ENCODE measurements at places on chromosomes 2 and 18.

DNA sequence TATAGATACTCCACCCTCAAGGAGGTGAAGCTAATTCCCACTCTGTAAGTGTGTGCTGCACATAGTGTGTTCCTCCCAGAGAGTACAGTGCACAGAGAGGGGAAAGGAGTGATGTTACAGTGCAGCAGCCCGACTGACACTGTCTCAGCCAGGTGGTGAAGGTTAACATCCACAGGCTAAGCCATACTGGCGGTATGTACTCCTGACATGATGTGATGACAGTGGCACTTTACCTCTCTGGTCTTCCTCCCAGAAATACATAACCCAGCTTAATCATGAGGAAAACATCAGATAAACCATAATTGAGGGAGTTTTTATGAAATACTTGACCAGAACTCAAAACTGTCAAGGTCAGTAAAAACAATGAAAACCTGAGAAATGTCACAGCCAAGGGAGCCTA lies 107.1 kb downstream of the RAB3GAP1 start:
- H3K36me3 ChIP-seq = peaks cover 57% of the 10 kb centered on the region
- no peak overlapping the region for H3K27ac ChIP-seq
- no peak for DNase-seq
- H3K4me1 ChIP-seq = no peaks in the 10 kb centered on the region
- H3K4me3 ChIP-seq = no peak overlapping the region

DNA sequence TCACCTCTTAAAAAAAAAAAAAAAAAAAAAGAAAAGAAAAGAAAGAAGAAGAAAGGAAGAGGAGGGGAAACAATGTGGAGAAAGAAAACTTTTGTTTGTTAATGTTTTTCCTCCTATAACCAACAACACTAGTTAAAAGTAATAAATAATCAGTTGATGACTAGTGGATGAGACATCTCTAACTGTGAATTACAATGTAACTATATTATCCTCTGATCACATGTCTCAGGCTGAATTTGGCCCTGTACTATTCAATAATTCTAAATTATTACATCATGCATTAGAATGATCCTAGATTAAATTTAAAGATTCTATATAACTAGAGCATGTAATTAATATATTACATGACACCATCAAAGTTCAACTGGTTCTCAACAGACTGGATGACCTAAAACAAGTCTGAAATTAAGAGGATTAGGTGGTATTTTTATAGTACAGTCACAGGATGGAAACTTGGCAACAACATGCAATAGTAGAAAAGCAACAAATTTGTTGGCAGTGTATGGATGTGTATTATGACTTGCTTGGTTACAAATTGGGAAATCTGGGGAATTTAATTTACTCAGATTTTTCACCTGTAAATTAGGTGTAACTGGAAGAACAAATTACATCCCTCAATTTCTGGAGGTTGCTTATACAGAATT lies 269.3 kb upstream of the SETBP1 start:
- no peaks in the 10 kb centered on the region for H3K36me3 ChIP-seq
- no peak overlapping the region for H3K4me3 ChIP-seq

DNA sequence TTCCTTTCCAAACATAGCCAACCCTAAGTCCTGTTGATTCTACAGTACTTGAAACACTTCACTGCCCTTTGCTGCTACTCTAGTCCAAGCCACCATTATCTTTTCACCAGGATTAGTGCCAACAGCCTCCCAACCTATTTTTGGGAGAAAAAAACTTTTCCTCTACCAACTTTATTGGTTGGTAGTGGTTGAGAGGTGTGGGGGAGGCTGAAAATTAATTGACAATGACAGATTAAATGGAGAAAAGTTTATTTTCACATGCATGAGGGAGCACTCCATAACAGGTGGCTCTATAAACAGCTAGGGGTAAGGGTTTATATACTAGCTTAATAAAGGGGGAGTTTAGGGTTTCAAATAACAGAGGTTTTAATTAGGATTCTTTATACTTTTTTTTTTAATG lies 37.8 kb upstream of the ITPRID2 start:
- peaks cover 4% of the 10 kb centered on the region for H3K4me1 ChIP-seq
- no peaks in the 10 kb centered on the region for H3K27me3 ChIP-seq
- no peaks in the 10 kb centered on the region for H3K36me3 ChIP-seq
- DNase-seq = no peak
- no peak overlapping the region for H3K27ac ChIP-seq
- no peak overlapping the region for H3K4me3 ChIP-seq

GRCh38 chr2:203352604-203353255 lies 24.5 kb downstream of the ABI2 start:
- no peaks in the 10 kb centered on the region for H3K27me3 ChIP-seq
- no peak overlapping the region for H3K4me3 ChIP-seq
- no peak for DNase-seq
- no peak overlapping the region for H3K27ac ChIP-seq
- no peaks in the 10 kb centered on the region for H3K36me3 ChIP-seq

GRCh38 chr2:69082430-69082997 lies 69.5 kb downstream of the ANTXR1 start:
- H3K4me1 ChIP-seq = no peaks in the 10 kb centered on the region
- H3K36me3 ChIP-seq = no peaks in the 10 kb centered on the region
- no peak overlapping the region for H3K4me3 ChIP-seq
- no peak for DNase-seq
- H3K27me3 ChIP-seq = no peaks in the 10 kb centered on the region

DNA sequence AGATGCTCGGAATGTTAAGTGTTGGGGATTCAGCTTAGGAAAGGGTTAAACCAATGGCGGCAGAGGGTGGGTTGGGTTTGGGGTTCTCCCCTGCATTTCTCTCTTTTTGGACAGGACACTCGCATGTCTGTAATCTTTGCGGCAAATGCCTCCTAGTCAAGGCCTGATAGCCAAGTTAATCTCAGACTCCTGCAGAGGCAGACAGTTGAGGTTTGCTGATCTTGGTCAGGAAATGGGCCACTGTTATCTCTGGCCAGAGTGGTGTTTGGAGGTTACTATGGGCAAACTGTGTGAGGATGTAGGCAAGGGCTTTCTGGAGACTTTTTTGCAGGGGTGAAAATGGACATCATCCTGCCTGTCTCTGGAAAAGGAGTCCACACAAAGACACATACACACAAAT lies 188.8 kb downstream of the SETBP1 start:
- no peaks in the 10 kb centered on the region for H3K36me3 ChIP-seq
- H3K4me3 ChIP-seq = no peak overlapping the region
- no peak overlapping the region for H3K27ac ChIP-seq
- no peaks in the 10 kb centered on the region for H3K4me1 ChIP-seq
- DNase-seq = no peak

- no peak overlapping the region for H3K27ac ChIP-seq
- H3K27me3 ChIP-seq = no peaks in the 10 kb centered on the region
- H3K4me3 ChIP-seq = no peak overlapping the region
- peaks cover 5% of the 10 kb centered on the region for H3K4me1 ChIP-seq
- no peaks in the 10 kb centered on the region for H3K36me3 ChIP-seq
- DNase-seq = no peak
Measured at GRCh38 chr2:74290466-74291217, 52.6 kb downstream of the SLC4A5 start.

GRCh38 chr2:221529943-221530652 lies 42.0 kb downstream of the EPHA4 start:
- no peaks in the 10 kb centered on the region for H3K4me1 ChIP-seq
- H3K36me3 ChIP-seq = no peaks in the 10 kb centered on the region
- no peak for DNase-seq
- no peak overlapping the region for H3K4me3 ChIP-seq
- peak overlapping the region; percentile 12 for H3K27ac ChIP-seq

DNA sequence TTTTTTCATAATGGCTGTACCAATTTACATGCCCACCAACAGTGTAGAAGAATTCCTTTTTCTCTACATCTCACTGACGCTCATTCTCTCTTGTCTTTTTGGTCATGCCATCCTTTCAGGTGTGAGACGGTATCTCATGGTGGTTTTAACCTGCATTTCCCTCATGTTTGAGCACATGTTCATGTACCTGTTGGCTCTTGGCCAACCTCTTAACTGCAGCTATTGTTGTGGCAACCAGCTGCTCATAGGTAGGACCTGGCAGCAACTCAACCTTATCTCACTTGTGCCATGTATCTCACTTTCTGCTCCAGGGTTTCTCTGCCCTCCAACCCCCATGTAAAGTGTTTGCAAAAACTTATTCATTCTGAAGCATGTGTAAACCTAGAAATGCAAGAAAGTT lies 167.5 kb downstream of the UPP2 start:
- H3K4me3 ChIP-seq = no peak overlapping the region
- no peak for DNase-seq
- H3K36me3 ChIP-seq = no peaks in the 10 kb centered on the region
- no peaks in the 10 kb centered on the region for H3K4me1 ChIP-seq
- H3K27me3 ChIP-seq = no peaks in the 10 kb centered on the region

GRCh38 chr18:24118750-24119577 lies 19.9 kb upstream of the CABYR start:
- no peak overlapping the region for H3K27ac ChIP-seq
- H3K4me1 ChIP-seq = no peaks in the 10 kb centered on the region
- no peaks in the 10 kb centered on the region for H3K27me3 ChIP-seq
- no peak overlapping the region for H3K4me3 ChIP-seq

DNA sequence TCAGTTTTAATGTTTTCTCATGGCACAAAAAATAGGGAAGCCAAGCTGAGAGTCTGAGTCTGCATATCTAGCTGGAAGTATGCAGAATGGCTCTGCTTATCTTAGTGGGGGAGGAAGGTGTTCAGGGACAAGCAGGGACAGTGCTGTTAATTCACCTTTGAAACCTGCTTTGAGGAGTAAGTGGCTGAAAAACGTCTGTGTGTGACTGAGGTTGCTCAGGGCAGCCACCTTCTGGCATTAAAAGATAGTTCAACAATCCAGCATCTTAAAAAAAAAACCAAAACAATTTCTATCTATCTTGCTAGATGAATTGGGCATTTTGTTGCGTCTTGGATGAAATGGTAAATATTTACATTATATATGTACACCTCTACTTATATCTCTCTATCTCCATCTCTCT lies 2.0 kb upstream of the TRPM8 start:
- no peak for DNase-seq
- no peaks in the 10 kb centered on the region for H3K27me3 ChIP-seq
- H3K4me3 ChIP-seq = no peak overlapping the region
- no peaks in the 10 kb centered on the region for H3K4me1 ChIP-seq
- H3K36me3 ChIP-seq = no peaks in the 10 kb centered on the region

DNA sequence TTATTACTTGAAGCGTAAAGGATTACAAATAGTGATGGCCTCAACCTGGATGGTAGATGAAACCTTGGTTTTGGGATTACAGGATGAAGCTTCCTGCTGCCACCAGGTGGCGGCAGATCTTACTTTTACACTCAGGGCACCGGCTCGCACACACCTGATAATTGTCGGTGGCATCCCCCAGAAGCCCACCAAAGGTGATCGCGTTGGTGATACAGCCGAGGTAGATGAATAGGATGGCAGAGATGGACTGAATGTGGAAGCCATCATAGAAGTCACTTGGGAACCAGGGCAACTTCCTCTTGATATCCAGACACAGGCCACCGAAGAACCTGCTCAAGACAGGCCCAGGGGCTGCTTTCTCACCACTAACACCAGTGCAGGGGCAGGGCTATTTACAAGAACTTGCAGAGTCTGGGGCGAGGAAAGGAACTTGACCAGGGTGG lies 51.8 kb downstream of the MTHFD2 start:
- no peaks in the 10 kb centered on the region for H3K4me1 ChIP-seq
- H3K4me3 ChIP-seq = no peak overlapping the region
- no peak for DNase-seq
- no peaks in the 10 kb centered on the region for H3K27me3 ChIP-seq

DNA sequence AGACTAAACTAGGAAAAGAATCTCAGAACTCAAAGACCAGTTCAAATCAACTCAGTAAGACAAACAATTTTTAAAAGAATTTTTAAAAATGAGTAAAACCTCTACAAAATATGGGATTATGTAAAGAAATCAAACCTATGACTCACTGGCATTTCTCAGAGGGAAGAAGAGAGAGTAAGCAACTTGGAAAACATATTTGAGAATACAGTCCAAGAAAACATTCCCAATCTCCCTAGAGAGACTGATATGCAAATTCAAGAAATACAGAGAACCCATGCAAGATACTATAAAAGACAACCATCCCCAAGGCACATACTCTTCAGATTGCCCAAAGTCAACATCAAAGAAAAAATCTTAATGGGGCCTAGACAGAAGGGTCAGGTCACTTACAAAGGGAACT lies 162.7 kb downstream of the WDPCP start:
- no peaks in the 10 kb centered on the region for H3K36me3 ChIP-seq
- no peaks in the 10 kb centered on the region for H3K4me1 ChIP-seq
- H3K27ac ChIP-seq = no peak overlapping the region
- H3K27me3 ChIP-seq = no peaks in the 10 kb centered on the region

GRCh38 chr2:226794196-226794661 lies 5.4 kb downstream of the IRS1 start:
- H3K4me3 ChIP-seq = peak overlapping the region; percentile 80
- no peaks in the 10 kb centered on the region for H3K27me3 ChIP-seq
- peaks cover 81% of the 10 kb centered on the region for H3K4me1 ChIP-seq
- H3K36me3 ChIP-seq = no peaks in the 10 kb centered on the region

DNA sequence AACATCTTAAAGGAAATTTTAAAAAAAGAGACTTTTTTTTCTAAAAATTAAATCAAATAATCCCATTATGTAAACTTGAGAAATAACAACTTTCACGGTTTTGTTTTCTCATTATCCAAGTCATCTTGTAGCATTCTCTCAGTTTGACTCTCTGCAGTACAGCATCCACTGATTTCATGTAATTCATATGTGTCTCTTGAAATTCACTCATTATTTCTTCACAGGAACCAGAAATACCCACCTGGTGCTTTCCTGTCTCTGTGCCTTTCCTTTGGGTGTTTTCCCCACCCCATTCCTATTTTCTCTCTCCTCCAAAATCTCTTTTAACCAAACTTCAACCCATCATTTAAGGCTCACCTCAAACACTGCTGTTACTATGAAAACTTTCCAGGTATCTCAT lies 116.1 kb upstream of the STK17B start:
- no peak for DNase-seq
- no peaks in the 10 kb centered on the region for H3K4me1 ChIP-seq
- no peak overlapping the region for H3K27ac ChIP-seq

DNA sequence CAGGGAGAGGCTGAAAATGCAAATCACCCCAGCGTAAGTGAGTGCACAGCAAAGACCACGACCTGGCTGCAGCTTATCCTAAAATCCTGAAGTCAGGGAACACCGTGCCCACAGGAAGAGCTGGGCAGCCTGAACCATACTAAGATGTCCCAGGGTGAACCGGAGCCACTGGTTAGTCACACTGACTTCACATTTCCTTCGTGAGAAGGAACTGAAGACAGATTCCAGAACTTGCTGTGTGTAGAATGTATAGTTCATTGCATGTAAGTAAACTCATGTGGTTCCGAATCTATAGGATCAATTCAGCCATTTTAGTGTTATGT lies 84.6 kb upstream of the NDUFV2 start:
- H3K36me3 ChIP-seq = no peaks in the 10 kb centered on the region
- no peak for DNase-seq
- no peak overlapping the region for H3K4me3 ChIP-seq
- H3K27me3 ChIP-seq = no peaks in the 10 kb centered on the region
- H3K27ac ChIP-seq = peak overlapping the region; percentile 76

Data from right atrium auricular region (tissue), 2 donors.